ENCODE measurements at places on chromosomes 5 and 9.

DNA sequence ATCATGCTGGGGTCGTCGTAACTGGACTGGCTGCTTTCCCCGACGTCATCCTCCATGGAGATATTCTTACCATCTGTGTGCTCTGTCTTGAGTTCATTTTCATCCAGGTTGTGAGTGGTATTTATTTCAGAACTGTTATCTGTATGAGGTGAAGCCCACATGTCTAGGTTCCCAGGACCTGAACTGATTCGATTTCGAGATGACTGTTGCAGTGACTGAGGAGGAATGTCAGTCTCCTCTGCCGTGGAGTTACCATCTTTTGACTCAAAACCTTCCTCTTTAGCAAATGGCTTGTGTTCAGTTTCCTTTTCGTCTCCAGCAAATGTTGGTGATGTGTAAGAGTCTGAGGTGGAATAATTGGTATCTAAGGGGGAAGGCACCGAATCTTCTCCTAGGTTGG lies 55.2 kb upstream of the PCA3 start:
- no peak for DNase-seq

- no peak for DNase-seq
These were observed at the start of gene NR2F1 for GRCh38 chr5:93582677-93583438. TSS of gene NR2F1 (plus strand) at chr5:93583222. CDS start at chr5:93585024, 1,802 bp downstream.

DNA sequence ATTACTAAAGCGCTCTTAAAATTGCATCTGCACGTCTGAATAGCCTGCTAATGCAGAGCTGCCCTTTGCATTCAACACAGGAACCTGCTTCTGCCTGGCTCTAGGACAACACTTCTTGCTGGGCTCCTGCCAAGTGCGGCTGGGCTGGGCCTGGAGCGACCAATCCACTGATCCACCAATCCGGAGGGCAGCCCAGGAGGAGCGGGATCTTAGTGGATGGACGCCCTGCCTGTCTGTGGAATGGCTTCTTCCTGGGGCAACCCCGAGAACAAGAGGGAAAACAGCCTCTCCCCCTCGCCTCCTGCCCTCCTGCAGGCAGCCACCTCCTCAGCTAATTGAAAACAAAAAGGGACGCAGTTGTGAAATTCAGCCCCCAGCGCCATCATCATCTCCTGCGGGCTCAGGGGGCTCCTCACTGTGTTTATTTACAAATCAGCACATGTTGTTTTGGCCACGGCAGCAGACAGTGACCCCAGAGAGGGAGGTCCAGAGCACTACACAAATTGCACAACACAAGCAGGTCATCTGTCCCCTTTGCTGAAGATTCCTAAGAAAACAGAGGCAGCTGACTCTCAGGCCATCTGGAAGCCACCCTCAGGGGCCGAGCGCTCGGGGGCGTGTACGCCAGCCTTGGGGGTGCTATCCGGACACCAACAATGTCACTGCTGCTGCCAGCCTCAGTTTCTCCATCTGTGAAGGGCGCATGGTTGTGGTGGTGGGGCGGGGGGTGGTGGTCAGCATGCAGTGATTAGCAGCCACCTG lies 57.3 kb downstream of the GADD45G start:
- DNase-seq, result no peak

DNA sequence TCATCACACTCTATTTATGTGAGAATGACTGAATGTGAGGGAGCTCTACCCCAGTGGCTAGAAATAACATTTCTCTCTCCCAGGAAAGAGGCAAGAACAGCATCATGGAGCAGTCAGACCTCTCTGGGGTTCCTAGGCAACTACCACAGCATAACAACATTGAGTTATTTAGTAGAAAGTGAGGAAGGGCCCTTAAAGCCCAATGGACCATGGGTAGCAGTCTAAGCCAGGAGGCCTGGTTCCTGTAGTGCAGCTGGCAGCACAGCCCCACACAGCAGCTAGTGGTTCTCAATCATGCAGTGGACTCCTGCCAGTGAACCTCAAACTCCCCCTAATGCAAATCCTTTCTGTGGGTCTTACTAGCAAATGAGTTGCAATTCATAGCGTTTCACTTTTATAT lies 55.3 kb downstream of the SPEF2 start:
- no peak for DNase-seq

GRCh38 chr9:123832858-123833650 lies 96.9 kb downstream of the DENND1A start:
- DNase-seq, result no peak
